ENCODE measurements at places on chromosomes 11 and 22.

GRCh38 chr11:116261606-116262005 is 511.2 kb downstream of the BUD13 start:
- no peak for DNase-seq

GRCh38 chr22:21802056-21802455 is 65.4 kb downstream of the MAPK1 start:
- no peak for DNase-seq

- DNase-seq: no peak
These were observed 2.8 kb downstream of the VWCE start for GRCh38 chr11:61292356-61292755.

GRCh38 chr11:129536338-129536737 is 160.7 kb downstream of the BARX2 start:
- no peak for DNase-seq

All from T-helper 9 cell (primary cell).